ENCODE measurements at places on chromosomes 5 and 9.
A peak's percentile ranks its signal among the peaks of the same experiment; 100 is the strongest.

DNA sequence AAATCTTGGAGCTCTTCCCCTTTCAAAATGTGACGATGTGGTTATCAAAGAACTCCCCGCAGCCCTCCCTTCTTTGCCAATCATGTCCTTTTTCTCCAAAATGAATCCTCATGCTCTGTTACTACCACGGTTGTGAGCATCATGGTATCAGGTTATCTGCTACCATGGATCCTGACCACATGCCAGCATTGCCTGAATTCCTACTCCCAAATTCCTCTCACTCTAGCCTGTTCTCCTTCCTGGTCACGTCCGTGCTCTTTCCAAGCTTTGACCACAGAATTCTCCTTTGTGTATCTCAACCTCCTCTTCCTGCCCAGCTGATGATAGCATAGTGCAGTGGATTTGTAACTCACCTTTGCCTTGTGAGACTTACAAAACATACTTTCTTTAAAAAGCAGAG is 59.5 kb upstream of the FBXL7 start:
- DNase-seq: no peak

DNA sequence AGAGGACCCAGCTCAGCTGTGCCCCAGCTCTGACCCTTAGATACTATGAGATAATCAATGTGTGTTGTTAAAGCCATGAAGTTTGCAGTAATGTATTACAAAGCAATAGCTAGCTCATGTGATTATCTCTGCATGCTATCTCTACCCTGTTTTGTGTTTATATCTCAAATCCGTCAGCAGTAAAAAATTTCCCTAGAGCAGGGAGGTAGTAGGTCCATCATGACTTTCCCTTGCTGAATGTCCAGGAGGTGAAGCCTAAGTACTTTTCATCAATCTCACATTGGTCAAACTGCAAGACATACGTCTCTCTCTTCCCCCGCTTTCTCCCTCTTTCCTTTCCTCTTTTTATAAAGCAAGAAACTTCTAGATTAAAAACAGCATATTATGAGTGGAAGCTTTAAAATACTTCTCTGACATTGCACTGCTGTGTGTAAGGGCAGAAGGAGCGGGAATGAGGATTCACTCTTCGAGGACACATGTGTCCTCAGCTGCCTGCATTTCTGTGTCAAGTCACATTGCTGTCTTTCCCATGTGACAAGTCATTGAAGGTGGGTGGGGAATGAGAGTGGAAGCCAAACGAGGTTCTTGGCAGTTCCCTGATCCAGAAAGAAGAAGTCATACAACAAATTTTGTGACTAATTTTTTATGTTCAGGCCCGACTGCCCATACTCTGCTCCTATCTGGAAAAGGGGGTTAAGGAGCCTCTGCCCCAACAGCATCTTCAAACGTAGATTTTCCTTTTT is 93.1 kb upstream of the RETREG1 start:
- no peak for DNase-seq

GRCh38 chr5:135115591-135115990 is 81.6 kb upstream of the PITX1 start:
- DNase-seq: no peak

- DNase-seq: no peak
These were observed 74.1 kb downstream of the PSAT1 start for GRCh38 chr9:78370991-78371390.

DNA sequence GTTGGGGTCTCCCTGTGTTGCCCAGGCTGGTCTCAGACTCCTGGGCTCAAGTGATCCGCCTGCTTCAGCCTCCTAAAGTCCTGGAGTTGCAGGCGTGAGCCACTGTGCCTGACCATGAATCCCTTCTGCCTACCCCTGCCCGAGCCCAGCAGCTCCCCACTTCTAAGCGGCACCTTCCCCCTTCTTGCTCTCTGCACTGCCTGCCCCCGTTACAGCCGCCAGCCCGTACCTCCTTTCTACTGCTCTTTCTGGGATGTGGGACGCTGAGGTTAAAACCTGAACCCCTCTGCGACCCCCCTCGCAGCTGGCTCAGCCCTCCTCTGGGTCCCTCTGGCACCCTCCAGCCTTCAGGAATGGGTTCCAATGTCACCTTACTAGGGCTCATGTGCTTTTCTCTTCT is 249.6 kb downstream of the PBX3 start:
- DNase-seq: no peak

DNA sequence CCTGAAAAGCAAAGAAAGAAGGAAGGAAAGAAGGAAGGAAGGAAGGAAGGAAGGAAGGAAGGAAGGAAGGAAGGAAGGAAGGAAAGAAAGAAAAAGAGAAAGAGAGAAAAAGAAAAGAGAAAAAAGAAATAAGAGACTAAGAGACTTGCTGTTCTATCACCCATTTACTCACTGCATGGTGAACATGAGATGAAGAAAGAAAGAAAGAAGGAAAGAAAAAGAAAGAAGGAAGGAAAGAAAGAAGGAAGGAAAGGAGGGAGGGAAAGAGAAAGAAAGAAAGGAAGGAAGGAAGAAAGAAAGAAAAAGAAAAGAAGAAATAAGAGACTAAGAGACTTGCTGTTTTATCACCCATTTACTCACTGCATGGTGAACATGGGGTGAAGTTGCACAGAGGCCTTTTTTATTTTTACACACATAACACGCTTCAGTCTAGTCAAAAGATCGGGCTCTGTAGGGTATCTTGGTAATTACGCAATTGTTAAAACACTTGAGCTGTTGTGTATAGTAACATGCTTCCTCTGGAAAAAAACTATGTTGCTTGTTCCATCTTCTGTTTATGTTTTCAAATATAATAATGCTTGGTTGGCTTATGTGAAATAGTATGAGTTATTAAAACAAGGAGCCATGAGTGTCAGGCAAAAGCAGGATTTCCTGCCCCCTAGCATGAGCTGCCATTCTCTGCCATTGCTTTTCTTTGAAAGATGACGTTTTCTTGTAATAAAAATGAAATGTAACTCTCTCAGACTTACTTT is 119.3 kb upstream of the ZNF608 start:
- no peak for DNase-seq

GRCh38 chr9:114258866-114259797 is 63.8 kb upstream of the ORM1 start:
- DNase-seq: no peak

DNA sequence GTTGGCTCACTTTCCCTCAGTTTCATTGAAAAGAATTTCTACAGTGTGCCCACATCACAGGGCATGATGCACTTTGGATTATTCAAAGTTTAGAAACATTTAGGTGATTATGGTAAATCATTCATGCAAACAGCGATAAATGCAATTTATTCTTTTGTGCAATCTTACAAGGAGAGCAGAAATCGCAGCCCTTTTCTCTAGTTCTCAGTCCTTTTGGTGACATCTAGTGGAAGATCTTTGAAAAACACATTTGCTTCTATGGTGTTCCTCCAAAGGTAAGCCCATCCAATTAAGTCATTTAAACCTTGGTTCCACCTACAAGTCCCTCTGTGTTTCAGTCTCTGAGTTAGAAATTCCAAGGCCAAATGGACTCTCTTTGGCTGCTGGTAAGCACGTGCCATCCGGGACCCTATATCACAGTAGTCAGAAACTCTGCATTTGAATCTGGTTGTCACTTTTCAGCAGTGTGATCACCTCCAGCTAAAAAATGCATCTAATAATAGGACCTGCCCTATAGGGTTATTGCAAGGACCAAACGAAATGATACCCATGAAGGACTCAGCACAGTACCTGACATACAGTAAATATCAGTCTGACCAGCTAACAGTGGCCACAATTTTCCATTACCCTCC is 66.4 kb downstream of the MACROH2A1 start:
- peak; percentile 24 for DNase-seq

DNA sequence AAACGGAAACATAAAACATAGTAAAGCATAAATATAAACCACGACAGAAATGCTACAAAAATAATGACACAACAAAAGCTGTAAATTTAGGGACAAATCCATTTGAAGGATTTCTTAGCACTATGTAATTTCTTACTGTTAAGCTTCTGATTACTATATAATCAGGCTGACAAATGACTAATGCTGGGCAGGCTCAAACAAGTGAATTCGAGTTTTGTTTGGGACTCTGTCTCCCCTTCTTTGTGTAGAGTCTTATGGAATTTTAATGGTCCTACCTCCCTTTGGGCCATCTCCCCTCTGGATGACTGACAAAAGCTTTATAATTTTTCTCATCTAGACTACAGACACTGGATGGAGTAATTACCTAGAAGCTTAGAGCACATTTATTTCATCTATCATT is 24.6 kb upstream of the KIF2A start:
- DNase-seq: no peak

GRCh38 chr5:113182658-113183344 is 206.2 kb downstream of the DCP2 start:
- DNase-seq: no peak

DNA sequence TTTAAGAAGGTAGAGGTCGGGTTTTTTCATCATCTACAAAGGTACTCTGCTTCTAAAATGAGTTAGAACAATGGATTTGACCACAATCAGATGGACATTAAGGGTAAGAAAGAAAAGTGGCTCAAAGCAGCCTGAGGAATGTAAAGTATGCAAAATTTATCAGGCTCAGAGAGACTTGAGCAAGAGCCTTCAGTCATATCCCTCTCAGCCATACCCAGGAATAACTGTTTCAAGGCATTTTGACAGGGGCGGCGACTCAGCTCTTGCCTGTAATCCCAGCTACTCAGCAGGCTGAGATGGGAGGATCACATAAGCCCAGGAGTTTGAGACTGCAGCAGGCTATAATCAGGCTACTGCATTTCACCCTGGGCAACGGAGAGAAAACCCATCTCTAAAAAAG is 38.8 kb upstream of the ANXA2R start:
- no peak for DNase-seq

GRCh38 chr9:114096041-114096511 is 3.0 kb downstream of the KIF12 start:
- DNase-seq: no peak

DNA sequence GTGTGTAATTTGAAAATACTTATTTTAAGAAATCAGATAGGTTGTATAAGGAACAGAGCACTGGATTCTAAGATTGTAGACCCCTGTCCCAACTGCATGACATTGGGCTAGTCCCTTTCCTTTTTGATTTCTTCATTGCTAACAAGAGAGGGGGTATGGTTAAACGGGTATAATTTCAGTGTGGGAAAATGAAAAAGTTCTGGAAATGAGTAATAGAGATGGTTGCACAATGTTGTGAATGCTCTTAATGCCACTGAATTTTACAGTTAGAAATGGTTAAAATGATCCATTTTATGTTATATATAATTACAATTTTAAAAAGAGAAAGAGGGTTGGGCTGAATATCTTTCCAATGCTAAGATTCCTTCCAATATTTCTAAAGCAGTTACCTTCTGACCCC is 103.3 kb upstream of the LHFPL2 start:
- no peak for DNase-seq

DNA sequence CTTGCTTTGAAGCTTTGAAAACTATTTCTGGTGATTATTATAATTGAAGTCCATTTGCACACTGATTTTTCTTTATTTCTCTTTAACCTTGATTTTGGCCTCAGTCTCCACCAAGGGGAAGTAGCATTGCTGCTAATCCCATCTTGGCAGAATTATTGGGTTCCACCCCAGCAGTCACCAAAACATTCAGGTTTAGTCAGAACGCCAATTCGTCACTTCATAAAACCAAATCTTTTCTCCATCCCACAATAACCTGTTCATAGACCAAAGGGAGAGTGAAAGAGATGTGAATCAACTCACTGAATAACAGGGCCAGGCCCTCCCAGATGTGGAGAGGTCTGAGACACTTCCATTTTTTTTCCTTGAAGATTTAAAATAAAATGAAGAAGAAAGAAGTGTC is 95.1 kb upstream of the VCAN start:
- no peak for DNase-seq

GRCh38 chr9:138118601-138119071 is 241.1 kb downstream of the CACNA1B start:
- no peak for DNase-seq

GRCh38 chr9:3238236-3238635 is 287.6 kb downstream of the RFX3 start:
- DNase-seq: no peak

- DNase-seq: no peak
These were observed 56.0 kb upstream of the TPD52L3 start for GRCh38 chr9:6272229-6272598.

DNA sequence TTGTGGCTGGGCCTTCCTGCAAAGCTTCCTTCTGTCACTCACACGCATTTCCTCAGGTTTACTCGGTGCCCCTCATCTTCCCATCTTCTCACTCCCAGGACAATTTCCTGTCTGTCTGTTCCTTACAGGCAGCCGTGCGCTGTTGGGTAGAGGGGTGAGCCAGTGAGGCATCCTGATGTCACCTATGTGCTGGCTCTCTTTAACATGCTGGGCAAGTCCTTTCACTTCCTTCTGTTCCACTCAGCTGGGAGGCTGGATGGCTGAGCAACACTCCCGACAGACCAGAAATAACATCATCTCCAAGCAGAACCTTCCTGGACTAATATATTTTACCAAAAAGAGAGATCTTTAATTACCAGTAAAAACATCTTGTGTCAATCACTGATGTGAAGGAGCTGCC is 103.0 kb downstream of the HSD17B3 start:
- DNase-seq: no peak

DNA sequence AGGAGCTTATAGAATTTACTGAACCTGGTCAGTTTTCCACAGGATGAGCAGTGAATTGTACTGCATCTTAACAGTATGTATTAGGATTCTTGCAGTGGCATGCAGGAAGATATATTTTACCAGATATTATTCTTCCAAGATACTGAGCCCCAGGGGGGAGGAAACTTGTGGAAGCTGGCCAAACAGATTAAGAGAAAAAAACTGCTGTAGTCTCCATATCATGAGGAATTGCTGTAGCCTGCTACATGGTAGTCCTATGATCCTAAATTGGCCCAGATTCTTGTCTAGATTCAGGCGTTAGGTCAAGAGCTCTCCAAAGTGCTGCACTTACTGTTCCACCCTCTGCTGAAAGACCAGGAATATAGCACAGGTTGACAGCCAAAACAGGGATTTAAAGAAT is 275.5 kb upstream of the TAS2R1 start:
- no peak for DNase-seq

GRCh38 chr5:175894271-175894670 is 22.9 kb downstream of the CPLX2 start:
- DNase-seq: no peak

DNA sequence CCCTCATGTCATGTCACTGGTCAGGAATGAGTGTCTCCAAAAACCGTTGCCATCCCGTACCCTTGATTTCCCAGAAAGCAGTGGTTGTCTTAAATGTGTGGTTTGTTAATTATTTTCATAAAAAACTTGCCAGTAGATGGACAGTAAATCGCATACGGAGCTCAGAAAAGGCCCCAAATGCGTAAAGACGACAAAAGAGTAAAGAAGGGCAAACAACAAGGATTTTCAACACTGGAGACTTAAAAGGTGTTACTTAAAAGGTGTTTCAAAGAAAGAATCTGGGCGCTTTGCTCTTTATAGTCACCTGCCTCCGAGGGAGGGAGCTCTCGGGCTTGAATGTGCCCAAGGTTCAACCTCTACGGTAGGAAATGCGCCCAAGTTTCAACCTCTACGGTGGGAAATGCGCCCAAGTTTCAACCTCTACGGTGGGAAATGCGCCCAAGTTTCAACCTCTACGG is 734 bp downstream of the KIF27 start:
- no peak for DNase-seq

GRCh38 chr9:14434971-14435718 is 121.2 kb upstream of the NFIB start:
- no peak for DNase-seq
